ENCODE measurements at places on chromosomes 7 and 10.

- DNase-seq: no peak
These were observed 50.6 kb upstream of the IL6 start for GRCh38 chr7:22676385-22676784.

DNA sequence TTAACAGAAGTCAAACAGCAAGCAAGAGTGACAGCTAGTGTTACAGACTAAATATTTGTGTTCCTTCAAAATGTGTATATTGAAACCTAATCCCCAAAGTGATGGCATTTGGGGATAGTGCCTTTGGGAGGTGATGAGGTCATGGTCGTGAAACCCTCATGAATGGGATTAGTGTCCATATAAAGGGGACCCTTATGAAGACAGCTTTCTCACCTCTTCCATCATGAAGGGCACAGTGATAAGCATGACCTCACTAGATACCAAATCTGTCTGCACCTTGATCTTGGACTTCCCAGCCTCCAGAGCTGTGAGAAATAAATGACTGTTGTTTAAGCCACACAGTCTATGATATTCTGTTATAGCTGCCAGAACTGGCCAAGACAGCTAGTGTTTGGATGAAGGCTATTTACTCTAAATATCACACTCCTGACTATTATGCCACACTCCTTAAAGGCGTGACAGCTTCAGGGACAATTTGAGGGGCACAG, 235.7 kb upstream of the TMEM72 start:
- DNase-seq: no peak

GRCh38 chr7:108468246-108468645, 12.0 kb upstream of the NRCAM start:
- DNase-seq: no peak

GRCh38 chr10:24897326-24897926, 55.0 kb downstream of the PRTFDC1 start:
- no peak for DNase-seq

GRCh38 chr7:75879771-75880184, 944 bp downstream of the RHBDD2 start:
- DNase-seq: no peak

DNA sequence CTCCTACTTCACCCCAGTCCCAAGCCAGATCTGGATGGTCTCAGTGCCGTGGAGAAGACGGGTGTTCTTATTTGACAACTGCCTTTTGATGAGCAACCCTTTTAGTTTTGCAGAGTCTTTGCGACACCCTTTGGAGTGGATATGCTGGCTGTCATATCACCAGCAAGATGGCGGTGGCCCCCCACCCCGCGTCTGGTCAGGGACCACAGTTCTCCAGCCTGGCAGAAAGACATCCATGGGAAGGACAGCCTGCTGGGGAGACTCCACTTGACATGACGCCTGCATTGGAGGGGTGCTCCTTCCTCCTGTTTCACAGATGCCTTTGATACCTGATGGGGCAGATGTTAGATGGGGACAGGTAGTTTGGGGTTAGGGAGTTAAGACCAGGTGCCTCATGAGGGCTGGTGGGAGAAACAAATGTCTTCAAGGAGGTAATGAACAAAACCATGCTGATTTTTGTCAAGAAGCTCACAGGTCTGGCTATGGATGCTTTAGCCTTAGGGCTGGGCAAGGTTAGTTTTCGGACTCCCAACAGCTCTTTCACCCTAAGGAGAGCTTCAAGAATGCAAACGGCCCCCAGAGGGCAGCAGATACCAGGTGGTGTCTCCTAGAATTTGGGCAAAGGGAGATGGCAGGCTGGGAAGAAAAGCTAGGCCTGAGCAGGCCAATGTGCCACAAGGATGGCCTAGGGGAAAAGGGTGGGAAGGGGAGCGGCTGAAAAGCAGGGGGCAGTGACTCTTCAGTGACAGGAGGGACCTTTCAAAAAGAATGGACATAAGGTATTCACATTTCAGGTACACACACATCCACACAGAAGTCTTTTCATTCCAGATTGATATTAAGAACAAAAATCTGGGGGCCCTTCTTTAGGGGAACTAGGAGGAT, 95.2 kb downstream of the CLEC2L start:
- no peak for DNase-seq

GRCh38 chr7:37571806-37572205, 111.8 kb upstream of the GPR141 start:
- DNase-seq: no peak

DNA sequence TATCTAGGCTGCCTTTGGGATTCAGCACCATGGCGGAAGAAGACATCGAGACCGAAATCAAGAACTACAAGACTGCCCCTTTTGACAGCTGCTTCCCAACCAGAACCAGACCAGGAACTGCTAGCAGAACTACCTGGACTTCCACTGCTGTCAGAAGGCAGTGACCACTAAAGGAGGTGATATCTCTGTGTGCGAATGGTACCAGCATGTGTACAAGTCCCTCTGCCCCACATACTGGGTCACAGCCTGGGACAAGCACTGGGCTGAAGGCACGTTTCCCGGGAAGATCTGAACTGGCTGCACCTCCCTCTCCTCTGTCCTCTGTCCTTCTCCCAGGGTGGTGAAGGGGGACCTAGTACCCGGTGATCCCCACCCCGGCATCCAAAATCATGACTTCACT, 25.6 kb upstream of the PDIA4 start:
- DNase-seq: no peak

DNA sequence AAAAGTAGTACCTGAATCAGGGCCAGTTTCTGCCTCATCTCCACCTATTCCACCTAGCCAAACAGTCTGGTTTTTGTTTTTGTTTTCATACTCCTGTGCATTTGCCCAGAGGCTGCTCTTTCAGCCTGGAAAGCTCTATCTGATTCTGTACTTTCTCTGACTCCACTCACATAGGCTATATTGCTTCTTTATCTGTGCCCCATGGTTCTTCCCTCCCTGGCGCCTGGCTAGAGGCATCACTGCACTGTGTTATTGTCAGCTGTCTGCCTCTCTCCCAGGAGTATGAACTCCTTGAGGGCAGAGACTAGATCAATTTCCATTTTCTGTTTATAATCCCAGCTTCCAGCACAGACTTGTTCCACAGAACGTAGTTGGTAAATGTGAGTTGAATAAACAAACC, 5.1 kb upstream of the LMOD2 start:
- no peak for DNase-seq

DNA sequence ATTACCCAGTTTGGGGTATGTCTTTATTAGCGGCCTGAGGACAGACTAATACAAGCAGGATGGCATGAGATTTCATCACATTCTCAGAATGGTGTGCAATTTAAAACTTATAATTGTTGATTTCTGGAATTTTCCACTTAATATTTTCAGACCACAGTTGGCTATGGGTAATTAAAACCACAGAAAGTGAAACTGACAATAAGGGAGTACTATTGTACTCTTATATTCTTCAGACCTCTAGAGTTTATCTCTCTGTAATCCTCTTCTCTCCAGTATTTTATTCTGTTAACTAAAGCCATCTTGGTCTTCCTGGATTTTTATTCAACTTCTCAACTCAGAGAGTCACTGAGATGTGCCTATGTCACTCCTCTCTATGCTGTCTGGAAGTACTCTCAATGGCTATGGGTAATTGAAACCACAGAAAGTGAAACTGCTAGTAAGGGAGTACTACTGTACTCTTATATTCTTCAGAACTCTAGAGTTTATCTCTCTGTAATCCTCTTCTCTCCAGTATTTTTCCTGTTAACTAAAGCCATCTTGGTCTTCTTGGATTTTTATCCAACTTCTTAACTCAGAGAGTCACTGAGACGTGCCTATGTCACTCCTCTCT, 118.3 kb downstream of the PPP1R17 start:
- no peak for DNase-seq

- no peak for DNase-seq
These were observed 114.4 kb upstream of the CREB5 start for GRCh38 chr7:28297801-28298459.

- DNase-seq: no peak
These were observed 643.0 kb downstream of the SUGCT start for GRCh38 chr7:40777730-40778312.

- DNase-seq: no peak
These were observed 7.5 kb downstream of the HOXA1 start for GRCh38 chr7:27088002-27088922.

- DNase-seq: peak; percentile 26
These were observed 16.4 kb upstream of the PSMG3 start for GRCh38 chr7:1586126-1586826.

DNA sequence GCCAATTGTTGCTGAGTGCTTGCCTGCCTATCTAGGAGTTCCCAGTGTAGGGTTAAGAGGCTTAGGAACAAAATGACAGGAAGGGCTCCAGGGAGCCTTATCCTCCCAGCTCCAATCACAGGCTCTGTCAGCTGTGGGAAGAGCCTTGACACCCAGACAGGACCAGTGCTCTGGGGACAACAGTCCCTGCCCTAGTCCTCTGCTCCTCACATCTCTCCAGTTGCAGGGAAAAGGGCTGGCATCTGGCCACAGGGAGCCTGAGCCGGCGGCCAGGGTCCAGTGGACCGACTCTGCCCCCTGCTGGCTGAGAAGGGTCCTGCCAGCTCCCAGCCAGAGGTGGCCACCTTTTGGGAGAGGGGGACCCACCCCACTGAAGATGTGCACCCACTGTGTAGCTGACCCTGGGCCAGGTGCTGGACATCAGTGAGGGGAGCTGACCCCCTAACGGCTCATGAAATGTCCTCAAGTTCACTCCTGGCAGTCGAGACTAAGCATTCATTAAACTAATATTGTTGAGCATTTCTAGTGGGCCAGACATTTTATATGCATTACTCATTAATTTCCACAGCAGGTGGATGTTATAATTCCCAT, 17.6 kb downstream of the DNAJB12 start:
- DNase-seq: peak; percentile 93

- DNase-seq: peak; percentile 77
These were observed at the start of gene ZC3HAV1L for GRCh38 chr7:139035586-139036353. ZC3HAV1L (minus strand) TSS chr7:139036042; CDS start chr7:139036017, 25 bp downstream.

DNA sequence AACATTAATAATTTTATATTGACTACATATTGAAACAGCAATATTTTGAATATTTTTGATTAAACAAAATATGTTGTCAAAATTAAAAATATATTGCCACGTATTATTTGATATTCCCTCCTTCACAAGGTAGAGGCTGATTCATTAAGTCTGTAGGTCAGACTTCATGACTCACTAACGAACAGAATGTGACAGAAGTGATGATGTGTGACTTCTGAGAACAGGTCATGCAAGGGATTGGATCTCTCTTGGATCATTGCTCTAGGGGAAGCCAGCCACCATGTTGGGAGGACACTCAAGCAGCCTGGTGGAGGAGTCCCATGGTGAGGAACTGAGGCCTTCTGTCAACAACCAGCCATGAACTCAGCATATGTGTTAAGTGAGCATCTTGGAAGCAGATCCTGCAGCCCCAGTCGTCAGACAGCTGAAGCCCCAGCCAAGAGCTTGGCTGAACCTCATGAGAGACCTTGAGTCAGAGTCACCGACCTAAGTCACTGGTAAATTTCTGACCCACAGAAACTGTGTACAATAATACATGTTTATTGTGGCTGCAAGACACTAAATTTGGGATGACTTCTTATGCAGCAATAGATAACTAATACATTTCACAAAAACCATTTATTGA, 66.6 kb downstream of the HTR5A start:
- no peak for DNase-seq

GRCh38 chr7:628402-628763, 98.1 kb upstream of the DNAAF5 start:
- no peak for DNase-seq

DNA sequence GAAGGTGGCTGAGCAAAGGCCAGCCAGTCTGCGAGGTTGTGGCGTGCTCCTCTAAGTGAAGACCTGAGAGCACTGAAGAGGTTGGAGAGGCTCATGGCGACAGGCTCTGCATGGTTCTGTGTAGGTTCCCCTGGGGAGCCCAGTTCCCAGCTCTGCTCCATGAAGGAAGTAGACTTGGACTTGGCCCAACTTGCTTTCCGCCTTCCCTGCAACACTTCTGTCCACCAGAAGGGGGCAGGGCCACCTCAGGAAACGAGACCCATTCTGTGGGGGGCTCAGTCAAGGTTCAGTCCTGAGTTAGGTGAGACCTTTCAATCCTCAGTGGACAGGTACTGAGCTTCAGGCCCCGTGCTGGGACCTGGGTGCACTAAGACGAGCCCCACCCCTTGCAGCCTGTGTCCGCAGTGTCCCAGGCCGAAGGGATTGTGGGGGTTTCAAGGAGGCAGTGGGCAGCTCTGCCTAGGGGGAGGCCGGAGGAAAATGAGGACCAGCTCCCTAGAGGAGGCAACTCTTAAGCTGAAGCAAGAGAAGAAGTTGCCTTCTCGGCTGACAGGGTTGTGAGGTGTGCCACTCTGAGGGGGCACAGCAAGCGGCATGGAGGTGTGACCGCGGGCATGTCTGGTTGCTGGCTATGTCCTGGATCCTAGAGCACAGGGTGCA, 15.0 kb upstream of the PCBD1 start:
- no peak for DNase-seq

GRCh38 chr10:77784856-77785255, 141.7 kb downstream of the DLG5 start:
- DNase-seq: no peak
